Hematopoietic multipotent progenitor cell (in vitro differentiated cells): ENCODE measurements at places on chromosomes 12 and 14.

GRCh38 chr14:100146531-100147091 is 12.8 kb downstream of the DEGS2 start:
- DNase-seq = peak; percentile 45

- DNase-seq = no peak
Measured at GRCh38 chr14:58963873-58964597, 224.4 kb upstream of the DAAM1 start.

DNA sequence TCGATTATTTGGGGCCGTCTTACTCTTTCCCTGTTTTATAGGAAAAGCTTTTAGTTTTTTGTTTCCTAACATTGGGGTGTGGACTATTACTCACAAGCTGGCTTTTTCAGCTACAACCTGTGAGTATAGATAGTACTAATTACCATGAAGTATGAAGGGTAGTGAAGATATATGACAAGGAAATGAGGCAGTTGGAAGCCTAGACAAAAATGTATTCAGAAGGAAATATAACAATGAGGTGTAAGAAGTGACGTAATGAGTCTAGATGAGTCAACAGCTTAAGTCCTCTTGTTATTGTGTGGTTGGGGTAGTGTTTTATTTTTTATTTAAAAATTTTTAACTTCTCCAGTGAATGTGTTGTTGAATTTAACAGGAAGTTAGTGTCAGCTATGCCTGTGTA is 804.5 kb downstream of the NRXN3 start:
- DNase-seq = no peak

DNA sequence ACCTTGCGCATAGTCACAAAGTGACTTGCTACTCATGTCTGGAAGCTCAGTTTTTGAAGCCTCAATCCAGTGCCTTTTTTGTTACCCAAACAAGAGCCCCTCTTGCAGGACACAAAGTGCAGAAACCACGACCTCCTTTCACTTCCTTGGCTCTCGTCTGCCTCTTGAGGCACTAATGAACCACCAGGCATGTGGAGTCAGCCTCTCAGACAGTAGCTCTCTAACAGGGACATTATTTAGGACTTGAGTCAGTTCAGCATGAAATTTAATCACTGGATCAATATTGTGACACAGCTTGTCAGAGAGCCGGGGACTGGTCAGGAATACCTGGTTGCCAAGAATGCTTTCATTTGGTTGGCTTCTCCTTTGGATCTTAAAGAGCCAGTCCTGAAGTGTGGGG is 46.7 kb downstream of the HSPB8 start:
- DNase-seq = no peak

DNA sequence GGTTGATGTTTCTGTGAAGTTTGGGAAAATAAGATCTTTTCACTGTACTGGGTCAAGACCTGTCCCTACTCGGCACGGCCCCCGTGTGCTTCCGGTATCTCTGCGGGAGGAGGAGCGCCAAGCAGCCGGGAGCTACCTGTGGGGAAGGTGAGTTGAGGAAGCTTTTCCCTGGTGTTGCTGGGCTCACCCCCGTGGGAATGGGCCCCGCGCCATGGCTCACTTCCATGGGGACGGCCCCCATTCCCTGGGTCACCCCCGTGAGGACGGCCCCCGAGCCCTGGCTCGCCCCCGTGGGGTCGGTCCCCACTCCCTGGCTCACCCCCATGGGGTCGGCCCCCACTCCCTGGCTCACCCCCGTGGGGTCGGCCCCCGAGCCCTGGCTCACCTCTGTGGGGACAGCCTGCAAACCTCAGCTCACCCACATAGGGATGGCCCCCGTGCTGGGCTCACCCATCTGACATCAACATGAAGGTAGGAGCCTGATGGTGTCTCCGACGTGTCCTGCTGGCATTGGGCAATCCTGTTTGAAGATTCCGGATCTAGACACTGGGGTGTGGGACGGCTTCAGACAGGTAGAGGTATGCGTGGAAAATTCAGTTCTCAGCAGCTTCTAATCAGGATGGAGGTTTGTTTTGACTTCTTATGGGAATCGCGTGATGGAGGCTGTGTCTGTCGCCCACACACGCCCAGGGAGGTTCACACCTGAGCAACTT is 9.1 kb downstream of the LRCOL1 start:
- DNase-seq = no peak

DNA sequence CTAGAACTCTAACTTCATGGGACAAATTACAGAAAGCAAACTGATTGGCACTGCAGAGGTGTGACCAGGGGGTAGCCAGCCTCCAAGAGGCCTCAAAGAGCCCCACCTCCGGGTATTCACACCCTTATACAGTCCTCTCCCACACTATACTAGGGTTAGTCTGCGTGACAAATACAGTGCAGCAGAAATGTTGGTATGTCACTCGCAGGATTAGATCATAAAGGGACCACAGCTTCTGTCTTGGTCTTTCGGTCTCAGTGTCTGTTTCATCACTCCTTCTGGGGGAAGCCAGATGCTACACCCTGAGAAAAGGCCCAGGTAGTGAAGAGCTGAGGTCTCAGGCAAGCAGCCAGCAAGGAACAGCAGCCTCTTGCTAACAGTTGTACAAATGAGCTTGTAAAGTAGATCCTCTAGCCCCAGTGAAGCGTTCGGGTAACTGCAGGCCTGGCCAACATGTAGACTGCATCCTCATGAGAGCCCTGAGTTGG is 68.9 kb upstream of the SAV1 start:
- DNase-seq = no peak

DNA sequence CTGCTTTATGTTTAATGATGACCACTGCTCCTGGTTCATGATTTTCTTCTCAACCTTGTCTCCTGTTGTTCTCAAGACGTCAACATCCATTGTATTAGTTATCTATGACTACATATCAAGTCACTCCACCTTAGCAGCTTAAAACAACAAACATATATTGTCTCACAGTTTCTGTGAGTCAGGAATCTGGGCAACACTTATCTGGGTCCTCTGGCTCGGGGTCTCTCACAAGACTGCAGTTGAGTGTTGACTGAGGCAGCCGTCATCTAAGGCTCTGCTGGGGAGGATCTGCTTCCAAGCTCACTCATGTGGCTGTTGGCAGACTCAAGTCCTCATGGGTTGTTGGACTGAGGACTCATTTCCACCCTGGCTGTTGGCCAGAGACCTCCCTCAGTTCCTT is 27.3 kb upstream of the FRS2 start:
- DNase-seq = no peak

- no peak for DNase-seq
Measured at GRCh38 chr12:119072440-119072839, 91.1 kb downstream of the SRRM4 start.

DNA sequence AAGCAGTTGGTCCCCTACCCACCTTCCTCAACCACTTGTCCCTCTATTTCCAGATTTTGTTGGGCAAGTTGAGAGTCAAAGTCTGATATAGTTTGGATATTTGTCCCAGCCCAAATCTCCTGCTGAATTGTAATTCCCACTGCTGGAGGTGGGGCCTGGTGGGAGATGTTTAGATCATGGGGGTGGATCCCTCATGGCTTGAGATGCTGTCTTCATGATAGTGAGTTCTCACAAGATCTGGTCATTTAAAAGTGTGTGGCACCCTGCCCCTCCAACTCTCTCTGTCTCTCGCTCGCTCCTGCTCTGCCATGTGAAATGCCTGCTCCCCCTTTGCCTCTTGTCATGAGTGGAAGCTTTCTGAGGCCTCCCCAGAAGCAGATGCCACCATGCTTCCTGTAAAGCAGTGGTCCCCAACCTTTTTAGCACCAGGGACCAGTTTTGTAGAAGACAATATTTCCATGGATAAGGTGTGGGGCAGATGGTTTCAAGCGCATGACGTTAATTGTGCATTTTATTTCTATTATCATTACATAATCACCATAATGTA is 37.3 kb upstream of the BCL11B start:
- no peak for DNase-seq

DNA sequence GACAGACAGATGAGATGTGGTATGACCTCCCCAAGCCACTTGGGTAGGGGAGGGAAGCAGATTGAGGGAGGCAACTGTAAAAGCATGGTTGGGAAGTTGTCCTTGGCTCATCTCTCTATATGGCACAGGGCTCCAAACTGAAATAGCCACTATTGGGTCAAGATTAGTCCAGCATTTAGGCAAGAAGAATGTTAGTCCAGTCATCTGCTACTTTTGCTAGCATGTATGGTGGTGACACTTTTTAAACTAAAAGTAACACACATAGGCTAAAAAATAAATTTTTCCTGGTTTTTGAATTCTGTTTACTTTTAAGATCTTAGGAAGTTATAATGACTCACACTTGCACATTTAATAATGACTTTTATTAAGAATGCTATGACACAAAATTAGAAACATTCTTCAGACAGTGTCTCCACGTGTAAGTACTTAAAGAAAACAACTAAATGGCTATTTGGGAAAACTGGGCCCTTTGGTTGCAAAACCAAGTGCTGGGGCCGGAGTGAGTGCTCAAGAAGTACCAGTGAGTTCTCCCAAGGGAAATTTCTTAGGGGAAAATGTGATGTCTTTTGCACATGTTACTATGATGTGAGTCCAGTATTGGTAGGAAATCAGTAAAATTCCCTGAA is 179.1 kb upstream of the HIF1A start:
- no peak for DNase-seq

- DNase-seq = no peak
Measured at GRCh38 chr12:108516511-108517275, 1.6 kb downstream of the FICD start.

GRCh38 chr12:33330940-33331339 is 108.7 kb downstream of the SYT10 start:
- DNase-seq = no peak

- no peak for DNase-seq
Measured at GRCh38 chr12:10170216-10170615, 1.7 kb downstream of the OLR1 start.

DNA sequence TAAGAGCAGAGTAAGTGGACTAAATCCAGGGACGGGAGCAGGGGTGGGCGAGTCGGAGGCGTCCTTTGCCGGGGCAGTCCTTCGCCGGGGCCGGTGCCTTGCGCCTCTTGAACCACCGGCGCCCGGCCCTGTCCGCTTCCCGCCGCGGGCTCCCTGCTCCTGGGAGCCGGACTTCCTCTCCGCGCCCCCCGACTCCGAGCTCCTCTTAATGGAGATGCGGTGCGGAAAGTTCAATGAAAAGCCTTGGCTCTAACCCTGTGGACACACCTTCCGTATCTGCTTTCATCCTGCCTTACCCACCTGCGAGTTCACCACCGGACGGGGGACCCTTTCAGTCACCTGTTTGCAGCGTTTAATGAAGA is 412 bp downstream of the FGFR1OP2 start:
- no peak for DNase-seq

GRCh38 chr12:32486158-32486557 is 86.8 kb downstream of the FGD4 start:
- DNase-seq = no peak

DNA sequence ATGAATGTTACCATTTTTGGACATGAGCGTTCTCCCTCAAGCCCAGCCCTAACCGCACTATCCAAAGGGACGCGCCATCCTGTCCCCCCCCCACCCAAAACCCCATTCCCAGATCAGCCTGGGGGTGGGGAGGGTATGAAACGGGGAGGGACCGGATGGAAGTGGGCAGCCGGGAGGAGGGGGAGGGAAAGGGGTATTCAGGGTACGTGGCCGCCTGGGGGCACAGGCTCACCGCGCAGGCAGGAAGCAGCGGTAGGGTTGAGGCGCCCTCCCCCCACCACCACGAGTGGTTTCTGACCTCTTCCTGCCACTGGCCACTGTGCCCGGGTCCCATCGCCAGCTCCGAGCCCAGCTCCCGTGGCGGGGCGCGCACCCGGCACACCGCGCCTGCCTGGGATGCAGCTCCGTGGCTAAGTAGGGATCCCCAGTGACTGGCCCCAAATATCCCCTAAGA is 1.4 kb downstream of the ACTN1 start:
- peak; percentile 38 for DNase-seq

GRCh38 chr12:77999074-77999715 is 168.5 kb downstream of the NAV3 start:
- peak; percentile 4 for DNase-seq

DNA sequence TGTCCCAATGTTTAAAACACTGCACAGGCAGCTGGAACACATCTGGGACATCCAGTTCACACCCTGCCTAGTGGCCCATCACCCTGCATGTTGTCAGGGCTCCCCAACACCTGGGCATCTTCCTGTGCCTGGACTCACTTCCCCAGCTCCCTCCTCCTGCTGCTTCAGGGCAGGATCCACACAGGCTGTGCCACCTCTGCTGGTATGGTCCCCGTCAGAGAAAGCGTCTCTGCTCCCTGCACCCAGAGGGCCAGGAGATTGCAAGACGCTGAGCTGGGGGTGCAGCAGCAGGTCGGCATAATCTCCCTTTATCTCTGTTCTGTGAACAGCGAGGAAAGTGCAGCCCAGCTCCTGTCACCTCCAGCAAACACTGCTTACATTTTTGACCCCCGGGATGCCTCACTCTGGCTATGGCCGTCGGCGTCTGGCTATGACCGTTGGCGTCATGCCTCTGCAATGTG is 124.3 kb downstream of the ADGRD1 start:
- DNase-seq = no peak

DNA sequence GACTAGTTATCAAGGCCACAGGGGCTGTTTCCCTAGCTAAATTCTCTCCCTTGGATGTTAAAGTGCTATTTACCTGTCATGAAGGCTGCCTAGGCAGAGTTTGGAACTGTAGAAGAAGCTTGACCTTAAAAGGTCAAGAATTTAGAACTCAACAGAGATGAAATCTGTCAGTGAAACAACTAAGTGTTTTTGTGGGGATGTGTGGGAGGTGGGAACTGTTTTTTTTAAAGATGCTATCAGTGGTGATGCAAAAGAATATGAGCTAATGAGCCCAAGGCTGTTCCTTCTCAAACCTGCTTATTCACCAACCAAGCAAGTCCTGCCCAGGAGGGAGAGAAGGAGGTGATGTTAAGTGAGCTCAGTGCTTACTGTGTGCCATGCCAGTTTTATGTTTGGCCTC is 40.8 kb upstream of the POC1B start:
- DNase-seq = no peak

GRCh38 chr12:9735601-9736000 is 2.7 kb upstream of the CLECL1 start:
- DNase-seq = no peak

DNA sequence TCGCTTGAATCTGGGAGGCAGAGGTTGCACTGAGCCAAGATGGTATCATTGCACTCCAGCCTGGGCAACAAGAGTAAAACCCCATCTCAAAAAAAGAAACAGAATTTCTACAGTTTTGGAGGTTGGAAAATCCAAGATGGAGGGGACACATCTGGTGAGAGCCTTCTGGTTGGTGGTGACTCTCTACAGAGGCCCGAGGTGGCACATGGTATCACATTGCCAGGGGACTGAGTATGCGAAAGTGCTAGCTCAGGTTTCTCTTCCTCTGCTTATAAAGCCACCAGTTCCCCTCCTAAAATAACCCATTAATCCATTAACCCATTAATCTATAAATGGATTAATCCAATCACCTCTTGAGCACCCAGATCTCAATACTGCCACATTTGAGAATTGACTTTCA is 70.8 kb upstream of the DACT1 start:
- no peak for DNase-seq
